ENCODE measurements at places on chromosomes 2 and 18.

GRCh38 chr2:16626497-16626896, 39.1 kb downstream of the CYRIA start:
- DNase-seq = peak; percentile 38

GRCh38 chr2:32369222-32369621, 12.4 kb downstream of the BIRC6 start:
- no peak for DNase-seq

DNA sequence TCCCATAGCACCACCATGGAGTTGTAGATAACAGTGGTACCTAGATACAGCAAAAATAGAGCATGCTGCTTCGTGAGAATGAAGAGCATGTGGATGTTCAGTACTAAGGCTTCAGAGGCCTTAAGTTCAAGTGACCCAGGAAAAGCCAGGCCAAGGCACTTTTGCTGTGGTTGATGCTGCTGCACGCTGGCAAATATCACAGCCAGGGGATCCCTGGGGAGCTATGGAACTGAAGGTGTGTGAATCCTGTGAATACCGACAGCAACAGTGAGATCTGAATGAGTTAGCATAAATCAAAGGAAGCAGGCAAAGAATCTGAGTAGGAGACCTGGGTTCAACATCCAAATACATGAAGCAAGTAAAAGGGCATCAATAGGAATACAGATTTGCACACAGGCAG, 158.6 kb upstream of the THUMPD2 start:
- DNase-seq = no peak

- no peak for DNase-seq
These were observed 44.8 kb downstream of the CHMP3 start for GRCh38 chr2:86518481-86518880.

GRCh38 chr2:100113990-100114433, 28.4 kb downstream of the AFF3 start:
- DNase-seq = no peak

- DNase-seq = no peak
These were observed 240.1 kb upstream of the HDAC4 start for GRCh38 chr2:239640676-239641578.

DNA sequence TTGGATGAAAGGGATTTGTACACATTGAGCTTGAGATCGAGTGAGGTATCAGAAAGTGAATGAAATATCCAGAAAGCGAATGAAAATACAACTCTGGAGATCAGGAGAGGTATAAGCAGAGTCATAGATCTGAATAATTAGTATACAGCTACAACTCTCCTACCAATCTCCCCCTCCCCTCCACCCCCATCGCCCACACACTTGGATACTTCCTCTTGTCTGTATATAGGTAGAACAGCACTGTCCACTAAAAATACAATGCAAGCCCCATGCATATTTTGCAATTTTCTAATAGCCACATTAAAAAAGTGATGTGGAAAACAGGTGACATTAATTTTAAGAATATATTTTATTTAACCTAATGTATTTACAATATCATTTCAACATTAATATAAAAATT, 23.7 kb upstream of the WIPF1 start:
- DNase-seq = no peak

DNA sequence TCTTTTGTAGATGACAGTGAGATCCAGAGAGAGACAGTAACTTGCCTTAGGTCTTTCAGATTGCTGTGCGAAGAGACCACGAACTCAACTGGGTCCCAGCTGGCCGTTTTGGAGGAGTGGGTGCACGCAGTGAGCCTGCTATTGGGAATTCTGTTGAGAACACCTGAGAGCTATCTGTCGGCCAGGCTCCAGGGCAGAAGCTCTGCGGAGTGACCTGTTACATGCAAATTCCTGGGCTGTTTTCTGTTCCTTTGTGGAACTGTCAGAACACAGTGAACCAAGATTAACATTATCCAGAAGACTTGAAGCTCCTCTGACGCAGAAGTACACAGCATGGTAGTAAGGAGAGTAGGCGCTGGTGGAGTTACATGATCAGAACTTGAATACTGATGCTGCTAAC, 99.5 kb upstream of the LMAN1 start:
- no peak for DNase-seq

GRCh38 chr18:74271635-74272034, 20.1 kb downstream of the CYB5A start:
- DNase-seq = no peak

- no peak for DNase-seq
These were observed 86.7 kb downstream of the LYPD6B start for GRCh38 chr2:149125031-149125725.

DNA sequence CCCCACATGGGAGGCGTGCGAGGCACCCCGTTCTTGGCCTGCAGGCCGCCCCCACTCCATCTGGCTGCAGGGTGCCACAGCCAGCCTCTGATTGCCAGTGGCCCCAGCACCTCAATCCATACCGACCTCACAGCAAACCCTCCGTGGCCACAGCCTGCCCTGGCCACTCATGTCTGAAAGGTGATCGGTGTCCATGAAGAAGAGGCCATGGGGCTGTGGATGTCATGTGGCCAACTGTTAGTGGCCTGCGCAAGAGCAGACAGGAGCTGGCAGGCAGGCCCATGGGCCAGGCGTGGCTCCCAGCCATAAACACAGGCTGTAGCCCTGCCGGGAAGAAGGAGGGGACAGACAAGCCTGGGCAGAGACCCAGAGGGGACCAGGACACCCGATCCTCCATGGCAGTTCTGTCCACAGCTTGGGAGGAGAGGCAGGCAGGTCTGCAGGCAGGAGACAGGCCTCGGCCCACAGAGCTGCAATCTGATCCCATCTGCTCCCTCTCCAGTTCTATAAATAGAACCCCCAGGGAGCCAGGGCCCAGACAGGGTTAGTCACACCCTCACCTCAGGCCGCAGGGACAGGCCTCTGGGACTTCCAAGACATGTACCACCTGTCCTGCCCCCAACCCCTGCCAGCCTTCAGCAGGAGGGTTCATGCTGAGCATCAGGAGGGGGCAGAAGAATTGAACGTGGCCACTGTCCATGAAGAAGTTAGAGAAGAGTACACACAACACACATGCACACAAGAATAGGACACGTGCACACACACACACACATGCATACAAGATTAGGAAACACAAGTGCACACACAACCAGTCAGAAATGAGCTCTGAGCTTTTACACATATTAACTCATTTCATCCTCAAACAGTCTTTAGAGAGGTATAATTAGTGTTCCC, 16.9 kb downstream of the STEAP3 start:
- DNase-seq = peak; percentile 87
